ENCODE measurements at places on chromosomes 6 and 20.

- H3K27ac ChIP-seq = no peak overlapping the region
- H3K4me1 ChIP-seq = peaks cover 14% of the 10 kb centered on the region
- no peak overlapping the region for H3K4me3 ChIP-seq
- DNase-seq = no peak
- H3K36me3 ChIP-seq = no peaks in the 10 kb centered on the region
- no peaks in the 10 kb centered on the region for H3K27me3 ChIP-seq
These were observed 20.6 kb downstream of the MANBAL start for GRCh38 chr20:37309936-37310590.

- H3K4me3 ChIP-seq = no peak overlapping the region
- no peaks in the 10 kb centered on the region for H3K4me1 ChIP-seq
- no peak overlapping the region for H3K27ac ChIP-seq
- H3K27me3 ChIP-seq = no peaks in the 10 kb centered on the region
- no peaks in the 10 kb centered on the region for H3K36me3 ChIP-seq
These were observed 26.8 kb downstream of the HTR1E start for GRCh38 chr6:86964029-86964579.

GRCh38 chr6:121998631-121999030 is 400.8 kb upstream of the HSF2 start:
- H3K36me3 ChIP-seq = no peaks in the 10 kb centered on the region
- no peak for DNase-seq
- H3K27ac ChIP-seq = no peak overlapping the region

- H3K4me1 ChIP-seq = peaks cover 7% of the 10 kb centered on the region
- no peaks in the 10 kb centered on the region for H3K27me3 ChIP-seq
- no peak for DNase-seq
- H3K36me3 ChIP-seq = no peaks in the 10 kb centered on the region
These were observed 208.1 kb upstream of the PROKR2 start for GRCh38 chr20:5524896-5525295.

- no peak for DNase-seq
- no peaks in the 10 kb centered on the region for H3K27me3 ChIP-seq
- no peak overlapping the region for H3K27ac ChIP-seq
These were observed 570.9 kb downstream of the CDH26 start for GRCh38 chr20:60529149-60529548.

- no peaks in the 10 kb centered on the region for H3K4me1 ChIP-seq
- no peak for DNase-seq
- no peak overlapping the region for H3K27ac ChIP-seq
- H3K27me3 ChIP-seq = no peaks in the 10 kb centered on the region
- no peak overlapping the region for H3K4me3 ChIP-seq
These were observed 182.0 kb upstream of the MYLIP start for GRCh38 chr6:15946701-15947385.

DNA sequence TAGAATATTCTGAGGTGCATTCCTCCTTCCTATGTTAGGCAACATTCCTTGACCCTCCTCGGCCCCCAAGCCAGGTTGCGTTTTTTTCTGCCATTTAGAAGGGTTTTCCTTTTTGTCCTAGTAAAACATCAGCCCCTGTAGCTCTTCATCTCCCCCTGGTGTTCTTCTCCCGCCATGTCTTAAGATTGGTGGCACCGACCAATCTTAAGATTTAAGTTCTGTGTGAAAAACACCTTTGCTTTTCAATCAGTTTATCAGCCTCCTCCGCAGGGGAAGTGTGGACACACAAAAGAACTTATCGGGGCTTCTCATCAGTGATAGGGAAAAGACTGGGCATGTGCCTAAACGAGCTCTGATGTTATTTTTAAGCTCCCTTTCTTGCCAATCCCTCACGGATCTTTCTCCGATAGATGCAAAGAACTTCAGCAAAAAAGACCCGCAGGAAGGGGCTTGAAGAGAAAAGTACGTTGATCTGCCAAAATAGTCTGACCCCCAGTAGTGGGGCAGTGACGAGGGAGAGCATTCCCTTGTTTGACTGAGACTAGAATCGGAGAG is 719 bp upstream of the EDN1 start:
- peak; percentile 64 for DNase-seq
- H3K27me3 ChIP-seq = peaks cover 31% of the 10 kb centered on the region
- H3K36me3 ChIP-seq = no peaks in the 10 kb centered on the region

DNA sequence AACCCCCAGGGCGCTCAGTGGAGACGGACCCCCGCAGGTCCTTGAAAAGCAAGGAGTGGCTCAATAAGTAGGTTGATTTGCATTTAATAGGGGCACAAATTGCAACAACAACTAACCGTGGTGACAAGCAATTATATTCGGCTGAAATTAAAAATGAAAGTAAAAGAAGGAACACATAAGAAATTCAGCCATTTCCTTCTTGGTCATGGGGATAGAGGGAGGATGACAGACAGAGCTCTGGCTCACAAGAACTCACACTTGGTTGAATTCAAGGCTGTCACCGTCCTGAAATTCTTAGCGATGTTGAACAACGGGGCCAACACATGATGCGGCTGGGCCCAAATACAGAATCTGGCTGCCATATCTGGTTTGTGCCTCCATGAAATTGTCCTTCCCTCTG is 129.0 kb downstream of the EDN3 start:
- H3K4me1 ChIP-seq = peaks cover 4% of the 10 kb centered on the region
- H3K27ac ChIP-seq = no peak overlapping the region
- H3K36me3 ChIP-seq = no peaks in the 10 kb centered on the region

DNA sequence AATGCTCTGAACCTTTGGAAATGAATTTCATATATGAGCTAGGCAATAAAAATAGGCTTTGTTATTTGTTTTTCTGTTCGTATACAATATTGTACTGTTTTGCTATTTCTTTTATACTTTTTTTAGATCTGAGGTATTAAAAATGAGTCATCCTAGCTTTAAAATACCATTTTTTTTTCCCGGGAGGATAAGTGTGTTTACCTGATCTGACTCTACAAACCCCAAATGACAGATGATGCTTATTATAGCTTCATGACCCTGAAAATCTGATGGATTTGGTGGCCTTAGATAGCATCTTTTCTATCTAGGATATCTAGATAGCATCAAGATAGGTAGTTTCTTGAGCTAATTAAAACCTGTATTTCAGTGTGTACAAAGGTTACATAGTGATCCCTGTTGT is 206.4 kb downstream of the DTNBP1 start:
- H3K4me1 ChIP-seq = peaks cover 56% of the 10 kb centered on the region
- no peak overlapping the region for H3K27ac ChIP-seq
- no peak overlapping the region for H3K4me3 ChIP-seq
- H3K36me3 ChIP-seq = peaks cover 19% of the 10 kb centered on the region
- DNase-seq = no peak

DNA sequence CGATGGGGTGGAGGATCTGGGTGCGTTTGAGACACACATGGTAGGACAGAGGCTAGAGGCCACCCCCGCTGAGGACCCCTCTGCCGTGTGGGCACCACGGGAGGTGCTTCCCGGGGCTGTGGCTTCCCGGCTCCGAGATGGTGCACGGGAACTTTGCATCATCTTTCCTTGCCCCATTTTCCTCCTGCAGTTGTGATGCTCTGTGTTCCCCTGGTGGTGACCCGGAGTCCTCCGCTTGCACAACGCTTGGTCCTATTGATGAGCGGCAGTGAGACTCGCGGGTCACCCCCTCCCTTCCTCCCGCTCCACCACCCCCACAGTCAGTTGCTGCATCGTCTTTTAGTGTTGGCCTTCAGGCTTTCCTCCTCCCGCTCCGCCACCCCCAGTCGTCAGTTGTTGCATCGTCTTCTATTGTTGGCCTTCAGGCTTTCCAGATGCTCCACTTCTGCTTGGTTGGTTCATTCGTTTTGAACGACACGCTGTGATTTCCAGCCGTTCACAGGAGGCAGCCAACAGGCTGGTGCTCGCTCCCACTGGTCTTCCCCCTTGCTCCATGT is 37.3 kb downstream of the PYGB start:
- H3K4me3 ChIP-seq = no peak overlapping the region
- peaks cover 37% of the 10 kb centered on the region for H3K4me1 ChIP-seq
- H3K27ac ChIP-seq = no peak overlapping the region
- DNase-seq = no peak

GRCh38 chr20:43408848-43409576 is 48.7 kb upstream of the SRSF6 start:
- DNase-seq = no peak
- no peaks in the 10 kb centered on the region for H3K4me1 ChIP-seq

GRCh38 chr6:4935975-4936680 is 67.7 kb downstream of the RPP40 start:
- H3K4me1 ChIP-seq = no peaks in the 10 kb centered on the region
- DNase-seq = no peak
- peaks cover 26% of the 10 kb centered on the region for H3K36me3 ChIP-seq
- no peaks in the 10 kb centered on the region for H3K27me3 ChIP-seq
- H3K27ac ChIP-seq = peak overlapping the region; percentile 17

GRCh38 chr20:46298374-46298773 is 9.9 kb downstream of the CDH22 start:
- DNase-seq = no peak
- H3K27me3 ChIP-seq = no peaks in the 10 kb centered on the region
- H3K4me3 ChIP-seq = no peak overlapping the region
- no peaks in the 10 kb centered on the region for H3K4me1 ChIP-seq

GRCh38 chr20:57664924-57665588 is 44.8 kb downstream of the PMEPA1 start:
- H3K36me3 ChIP-seq = peaks cover 8% of the 10 kb centered on the region
- H3K4me3 ChIP-seq = no peak overlapping the region
- H3K27ac ChIP-seq = no peak overlapping the region
- H3K4me1 ChIP-seq = peaks cover 13% of the 10 kb centered on the region

- H3K36me3 ChIP-seq = peaks cover 42% of the 10 kb centered on the region
- H3K4me3 ChIP-seq = no peak overlapping the region
- H3K27me3 ChIP-seq = no peaks in the 10 kb centered on the region
- H3K4me1 ChIP-seq = peaks cover 2% of the 10 kb centered on the region
- DNase-seq = no peak
These were observed 31.5 kb downstream of the RPF2 start for GRCh38 chr6:111013144-111013915.

DNA sequence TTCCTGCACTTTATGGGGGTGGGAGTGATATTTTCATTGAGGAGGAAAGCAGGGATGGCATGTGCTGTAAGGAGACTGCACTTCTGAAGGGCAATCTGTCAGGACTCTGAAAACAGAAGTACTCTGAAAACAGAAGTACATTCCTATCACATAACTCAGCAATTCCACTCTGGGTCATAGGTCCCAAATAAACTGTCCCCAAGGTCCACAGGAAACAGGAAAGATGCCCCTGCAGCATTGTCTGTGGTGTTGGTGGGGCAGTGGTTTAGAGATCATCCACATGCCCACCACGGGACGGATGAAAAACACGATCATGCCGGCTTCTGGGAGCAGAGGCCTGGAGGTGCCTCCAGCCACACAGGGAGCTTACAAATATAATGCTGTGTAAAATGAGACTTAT is 150.3 kb downstream of the OTOR start:
- DNase-seq = no peak
- no peaks in the 10 kb centered on the region for H3K36me3 ChIP-seq
- H3K4me1 ChIP-seq = no peaks in the 10 kb centered on the region
- no peak overlapping the region for H3K27ac ChIP-seq

- H3K4me3 ChIP-seq = no peak overlapping the region
- H3K27me3 ChIP-seq = no peaks in the 10 kb centered on the region
- H3K27ac ChIP-seq = no peak overlapping the region
- H3K36me3 ChIP-seq = peaks cover 21% of the 10 kb centered on the region
These were observed 55.5 kb upstream of the MYO6 start for GRCh38 chr6:75693534-75693933.

- DNase-seq = no peak
- H3K4me1 ChIP-seq = no peaks in the 10 kb centered on the region
- H3K4me3 ChIP-seq = no peak overlapping the region
- no peaks in the 10 kb centered on the region for H3K27me3 ChIP-seq
These were observed 64.1 kb downstream of the HMGN3 start for GRCh38 chr6:79170431-79170830.

DNA sequence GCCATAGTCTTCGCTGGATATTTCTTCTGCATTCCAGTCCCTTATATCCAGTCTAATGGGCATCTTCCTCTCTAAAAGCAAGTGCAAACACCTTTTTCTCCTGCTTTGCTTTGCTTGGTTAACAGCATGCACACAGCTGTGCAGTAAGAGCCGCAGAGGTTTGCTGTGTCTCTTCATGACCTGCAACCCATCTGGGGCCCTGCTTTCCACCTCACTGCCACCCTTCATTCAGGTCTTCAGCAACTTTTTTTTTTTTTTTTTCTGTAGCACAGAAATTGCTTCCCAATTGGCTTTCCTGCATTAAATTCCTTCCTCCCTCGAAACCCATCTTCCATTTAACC is 14.4 kb downstream of the NEDD9 start:
- DNase-seq = no peak
- no peaks in the 10 kb centered on the region for H3K27me3 ChIP-seq
- H3K4me3 ChIP-seq = no peak overlapping the region
- no peak overlapping the region for H3K27ac ChIP-seq

DNA sequence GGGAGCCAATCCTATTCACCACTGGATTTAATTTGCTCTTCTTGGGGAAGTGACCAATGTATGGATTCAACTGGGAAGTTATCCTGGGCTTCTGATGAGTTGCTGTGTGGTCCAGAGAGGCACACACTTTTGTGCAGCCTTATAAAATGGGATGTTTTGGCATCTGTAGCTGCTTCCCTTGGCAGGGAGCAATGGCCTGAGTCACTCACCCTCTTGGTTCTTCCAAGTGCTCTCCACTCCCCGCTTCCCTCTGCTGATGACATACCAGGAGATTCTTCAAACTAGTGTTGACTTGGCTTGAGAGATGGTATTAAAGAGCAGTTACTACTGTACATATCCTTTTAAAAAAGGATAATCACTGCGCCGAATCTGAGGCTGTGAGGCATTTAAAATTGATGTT is 105.8 kb downstream of the JARID2 start:
- H3K4me3 ChIP-seq = no peak overlapping the region
- peaks cover 11% of the 10 kb centered on the region for H3K4me1 ChIP-seq
- H3K36me3 ChIP-seq = peaks cover 9% of the 10 kb centered on the region
- H3K27ac ChIP-seq = no peak overlapping the region
- DNase-seq = no peak
- no peaks in the 10 kb centered on the region for H3K27me3 ChIP-seq

DNA sequence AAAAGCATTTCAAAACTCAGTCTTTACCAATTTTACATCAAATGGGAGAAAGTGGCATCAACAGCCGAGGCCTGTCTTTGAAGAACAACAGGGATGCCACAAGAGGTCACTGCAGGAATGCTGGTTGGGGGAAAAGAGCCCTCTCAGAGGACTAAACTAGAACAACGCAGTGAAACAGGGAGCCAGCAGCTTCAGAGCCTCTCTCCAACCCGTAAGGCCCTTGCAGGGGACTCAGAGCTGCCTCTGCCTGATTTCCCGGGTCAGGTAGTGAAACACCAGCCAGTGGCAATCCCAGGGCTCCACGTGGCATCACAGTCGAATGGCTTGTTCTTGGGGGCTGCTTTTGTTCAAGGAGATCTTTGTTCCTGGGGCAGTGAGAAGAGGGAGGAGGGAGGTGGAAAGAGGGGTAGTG is 55.0 kb upstream of the KCNK16 start:
- H3K36me3 ChIP-seq = no peaks in the 10 kb centered on the region
- H3K27ac ChIP-seq = no peak overlapping the region
- no peak overlapping the region for H3K4me3 ChIP-seq
- no peaks in the 10 kb centered on the region for H3K27me3 ChIP-seq

DNA sequence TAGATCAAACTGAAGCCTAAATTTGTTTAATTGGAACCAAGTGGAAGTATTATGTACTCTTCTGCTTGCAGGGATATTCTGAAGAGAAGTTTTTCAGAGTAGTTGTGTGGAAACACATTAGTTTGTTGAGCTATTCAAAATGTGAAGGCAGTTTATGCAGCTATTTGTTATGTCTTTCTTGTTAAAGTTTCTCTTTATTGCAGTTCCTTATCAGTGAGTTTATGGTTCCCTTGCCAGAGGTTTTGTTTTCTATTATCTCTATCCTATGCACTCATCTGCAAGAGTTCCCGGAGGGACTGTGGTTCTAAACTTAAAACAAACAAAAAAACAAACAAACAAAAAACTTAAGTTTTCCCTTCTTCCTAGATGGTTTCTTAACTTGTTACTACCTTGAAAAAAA is 143.7 kb upstream of the SLC22A16 start:
- H3K4me3 ChIP-seq = no peak overlapping the region
- peaks cover 2% of the 10 kb centered on the region for H3K4me1 ChIP-seq
- no peaks in the 10 kb centered on the region for H3K27me3 ChIP-seq
- peaks cover 45% of the 10 kb centered on the region for H3K36me3 ChIP-seq

Measured in B cell (primary cell).